ENCODE measurements at places on chromosomes 2 and 18.

DNA sequence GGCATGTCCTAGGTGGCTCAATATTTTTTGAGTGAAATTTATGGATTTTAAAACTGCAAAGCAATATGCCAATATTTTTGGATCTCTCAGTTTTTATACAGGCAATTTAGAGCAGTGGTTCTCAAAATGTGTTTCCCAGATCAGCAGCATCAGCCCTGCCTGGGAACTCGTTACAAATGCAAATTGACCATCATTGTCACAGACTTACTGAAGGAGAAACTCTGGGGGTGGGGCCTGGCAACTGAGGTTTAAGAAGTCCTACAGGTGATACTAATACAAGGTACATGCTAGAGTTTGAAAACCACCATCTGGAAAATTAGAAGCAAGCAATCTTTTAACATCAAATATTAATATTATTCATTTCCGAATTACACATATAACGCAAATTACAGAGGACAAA, 215.6 kb upstream of the PID1 start:
- DNase-seq = no peak

DNA sequence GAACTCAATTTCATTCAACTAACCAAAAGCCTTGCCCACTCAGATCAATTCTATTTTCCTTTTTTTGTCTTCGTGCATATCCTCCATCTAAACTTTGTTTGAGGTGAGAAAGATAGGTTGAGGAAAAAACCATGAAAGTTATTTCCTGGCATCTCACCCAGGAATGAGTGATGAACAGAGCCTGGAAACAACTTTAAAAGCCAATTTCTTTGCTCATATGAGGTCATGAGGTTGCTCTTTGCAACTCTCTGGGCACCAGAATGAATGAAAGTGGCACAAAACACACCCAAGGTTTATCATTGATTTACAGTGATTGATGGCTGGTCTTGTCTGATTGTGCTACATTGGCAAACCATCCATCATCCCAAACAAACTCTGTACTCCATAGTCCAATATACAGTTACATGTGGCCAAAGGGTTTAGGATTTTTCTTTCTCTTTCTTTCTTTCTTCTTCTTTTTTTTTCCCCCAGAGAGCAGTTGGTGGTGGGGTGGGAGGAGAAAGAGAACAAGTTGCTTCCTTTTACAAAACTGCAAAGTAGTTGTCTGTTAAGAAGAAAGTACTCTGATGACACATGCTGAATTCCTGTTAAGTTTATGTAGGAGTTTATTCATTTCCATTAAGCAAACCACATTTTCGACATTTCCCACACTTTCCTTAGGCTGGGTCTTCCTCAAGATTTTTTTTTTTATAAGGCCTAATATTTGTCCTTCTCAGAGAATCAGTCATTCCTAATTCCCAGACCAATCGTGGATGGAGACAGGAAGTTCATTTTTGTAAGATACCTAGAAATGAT, 575.9 kb upstream of the ZEB2 start:
- DNase-seq = no peak

DNA sequence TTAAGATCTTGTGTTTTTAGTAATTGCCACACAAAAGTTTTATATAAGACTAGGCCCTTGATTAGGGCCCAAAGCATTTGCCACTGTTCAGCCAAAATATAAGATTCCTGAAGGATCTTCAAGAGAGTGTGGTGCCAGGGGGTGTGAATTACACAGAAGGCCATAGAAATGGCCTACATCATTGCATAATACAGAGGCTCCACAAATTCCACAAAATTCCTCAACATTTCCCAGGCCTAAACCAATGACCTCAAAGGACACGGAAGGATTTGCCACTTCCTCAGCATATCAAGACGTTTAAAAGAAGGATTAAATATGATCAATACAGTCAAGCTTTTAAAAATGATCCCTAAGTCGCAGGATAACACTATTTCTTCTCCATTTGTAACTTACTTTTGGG, 24.1 kb downstream of the COL6A3 start:
- DNase-seq = no peak

- no peak for DNase-seq
Observed at GRCh38 chr2:128024816-128025215, 3.0 kb downstream of the SAP130 start.

DNA sequence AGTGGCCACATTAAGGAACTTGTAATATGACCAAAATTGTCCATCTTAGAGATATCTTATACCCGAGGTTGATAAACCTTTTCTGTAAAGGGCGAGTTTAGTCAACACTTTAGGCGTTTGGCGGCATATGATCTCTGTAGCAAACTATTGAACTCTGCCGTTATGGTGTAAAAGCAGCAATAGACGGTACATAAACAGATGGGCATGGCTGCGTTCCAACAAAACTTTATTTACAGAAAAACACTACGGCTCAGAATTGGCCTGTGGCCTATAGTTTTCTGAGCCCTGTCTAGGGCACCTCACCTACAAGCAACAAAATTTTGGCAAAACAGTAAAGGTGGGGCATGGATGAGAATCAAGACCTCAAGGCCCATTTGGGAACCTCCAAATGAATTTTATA, 121.9 kb upstream of the HAAO start:
- DNase-seq = no peak

- DNase-seq = no peak
Observed at GRCh38 chr2:101291973-101292372, 16.5 kb downstream of the RNF149 start.

DNA sequence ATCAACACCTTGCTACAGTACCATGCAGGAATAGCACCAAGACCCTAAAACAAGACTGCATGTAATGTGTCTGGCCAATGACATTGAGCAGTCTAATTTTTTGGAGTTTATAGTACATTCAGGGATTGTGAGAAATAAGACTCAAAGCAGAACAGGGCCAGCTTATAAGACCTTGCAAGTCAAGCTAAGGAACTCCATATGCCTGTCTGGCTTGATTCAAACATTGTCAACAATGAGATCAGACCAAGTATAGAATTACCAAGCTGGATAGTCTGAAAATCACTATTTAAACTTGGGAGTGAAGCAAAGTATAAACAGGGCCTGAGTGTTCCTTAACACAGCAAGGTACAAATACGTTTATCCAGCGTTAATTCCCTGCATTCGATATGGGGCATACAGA, 370.9 kb downstream of the CNTNAP5 start:
- no peak for DNase-seq

GRCh38 chr2:62200291-62200841, 4.5 kb downstream of the B3GNT2 start:
- no peak for DNase-seq

GRCh38 chr2:139194546-139194945, 414.4 kb upstream of the NXPH2 start:
- no peak for DNase-seq

DNA sequence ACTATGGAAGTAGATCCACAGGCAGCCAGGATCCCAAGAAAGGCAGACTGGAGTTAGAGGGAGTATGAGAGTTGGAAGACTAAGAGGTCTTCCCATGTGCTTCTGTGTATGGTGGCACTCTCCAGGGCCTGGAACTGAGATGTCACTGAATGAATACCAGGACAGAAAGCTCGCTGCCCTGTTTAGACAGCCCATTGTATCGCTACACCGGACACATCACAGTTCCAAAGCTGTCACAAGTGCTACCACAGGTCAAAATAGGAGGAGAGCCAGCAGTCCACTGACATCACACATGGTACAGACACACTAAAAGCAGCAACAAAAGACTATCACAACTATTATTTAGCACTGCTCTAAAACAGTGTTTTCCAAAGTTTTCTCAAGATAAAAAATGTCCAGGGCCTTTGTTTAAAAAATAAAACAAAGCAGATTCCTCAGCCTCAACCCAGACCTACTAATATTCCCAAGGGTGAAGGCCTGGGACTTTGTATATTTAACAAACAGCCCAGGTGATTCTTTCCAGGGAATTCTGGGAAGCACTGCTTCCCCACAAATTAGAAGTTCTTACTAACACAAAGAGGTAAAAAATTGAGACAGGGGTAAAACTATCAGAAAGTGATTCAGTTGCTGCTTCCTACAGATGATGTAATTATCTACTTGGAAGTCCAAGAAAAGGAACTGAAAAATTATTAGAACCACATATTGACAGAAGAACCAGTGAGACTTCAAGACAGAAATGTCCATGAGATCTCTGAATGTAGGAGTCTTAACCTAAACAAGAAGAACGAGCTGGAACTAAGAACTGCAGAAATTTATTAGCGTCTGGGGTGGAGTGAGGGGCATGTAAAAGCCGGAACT, 116.0 kb downstream of the DTNB start:
- DNase-seq = no peak

GRCh38 chr18:79679552-79680099, at the start of gene CTDP1:
Gene CTDP1 (plus strand): TSS chr18:79679803. CDS start chr18:79679948, 145 bp downstream.
- peak; percentile 89 for DNase-seq

DNA sequence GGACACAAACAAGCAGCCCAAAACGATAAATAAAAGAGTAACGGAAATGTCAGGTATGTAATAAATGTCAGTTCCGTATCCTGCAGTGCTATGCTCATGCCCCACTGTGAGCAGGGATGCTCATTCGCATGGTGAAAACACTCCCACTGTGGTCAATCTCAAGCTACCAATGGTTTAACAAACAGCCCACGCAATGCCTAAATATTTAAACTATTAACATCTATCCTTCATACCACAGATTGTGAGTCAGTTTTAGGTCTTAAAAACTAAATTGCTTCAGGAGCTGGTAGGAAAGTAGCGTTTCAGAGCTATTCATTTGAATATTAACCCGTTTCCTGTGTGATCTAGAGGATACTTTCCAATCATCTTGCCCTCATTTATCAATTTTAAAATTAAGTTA, 207.4 kb downstream of the TCF4 start:
- DNase-seq = no peak

DNA sequence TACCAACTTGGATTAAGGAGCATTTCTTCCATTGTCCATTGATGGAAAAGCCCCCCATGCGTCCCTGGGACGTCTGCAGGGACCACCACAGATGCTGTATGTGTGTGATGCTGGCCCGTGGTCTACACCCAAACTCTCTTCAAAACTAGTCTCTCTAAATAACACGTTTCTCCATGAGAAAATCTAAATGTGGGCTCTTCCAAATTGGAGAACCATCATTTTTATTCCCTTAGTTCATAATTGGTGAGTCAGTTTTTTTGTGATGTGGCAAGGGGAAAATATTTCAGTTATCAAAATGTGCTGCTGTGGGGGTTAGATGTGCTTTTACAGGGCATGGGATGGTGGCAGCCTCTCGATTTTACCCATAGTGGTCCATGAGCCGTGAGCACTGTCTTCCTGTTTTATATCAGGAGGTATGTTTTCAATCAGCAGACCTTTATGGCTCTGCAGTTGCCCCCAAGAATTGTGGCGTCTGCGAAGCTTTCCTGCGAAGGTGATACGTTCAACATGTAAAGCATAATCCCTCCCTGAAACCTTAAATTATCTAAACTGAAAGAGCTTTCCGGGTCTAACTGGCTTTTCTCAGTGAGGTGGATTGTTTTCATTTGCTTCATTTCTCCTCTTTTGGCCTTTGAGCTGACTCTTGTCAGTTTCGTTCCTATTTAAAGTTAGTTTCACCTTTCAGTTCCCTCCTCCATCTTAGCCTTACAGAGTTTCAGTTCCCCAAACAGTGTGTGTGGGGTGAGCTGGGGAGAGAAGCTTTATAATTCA, 78.4 kb downstream of the SETBP1 start:
- no peak for DNase-seq

- DNase-seq = no peak
Observed at GRCh38 chr2:169979025-169979424, 151.8 kb downstream of the UBR3 start.

DNA sequence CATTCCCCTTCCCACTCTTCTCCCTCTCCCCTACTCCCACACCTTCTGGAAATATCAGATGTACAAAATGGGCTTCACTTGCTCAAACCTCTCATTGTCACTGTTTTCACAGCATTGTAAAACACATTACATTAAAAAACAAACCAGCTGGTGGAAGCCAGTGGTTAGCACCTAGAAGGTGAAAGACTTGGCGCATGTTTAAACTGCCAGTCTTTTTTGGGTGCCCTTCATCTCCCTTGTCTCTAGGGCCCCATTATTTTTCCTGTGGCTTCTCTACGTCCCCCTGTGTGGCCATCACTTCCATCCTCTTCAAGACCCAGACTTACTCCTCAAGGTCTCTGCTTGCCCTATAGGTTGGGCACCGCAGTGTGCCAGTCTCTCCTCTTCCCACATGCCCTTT, 34.9 kb downstream of the MGAT5 start:
- no peak for DNase-seq

DNA sequence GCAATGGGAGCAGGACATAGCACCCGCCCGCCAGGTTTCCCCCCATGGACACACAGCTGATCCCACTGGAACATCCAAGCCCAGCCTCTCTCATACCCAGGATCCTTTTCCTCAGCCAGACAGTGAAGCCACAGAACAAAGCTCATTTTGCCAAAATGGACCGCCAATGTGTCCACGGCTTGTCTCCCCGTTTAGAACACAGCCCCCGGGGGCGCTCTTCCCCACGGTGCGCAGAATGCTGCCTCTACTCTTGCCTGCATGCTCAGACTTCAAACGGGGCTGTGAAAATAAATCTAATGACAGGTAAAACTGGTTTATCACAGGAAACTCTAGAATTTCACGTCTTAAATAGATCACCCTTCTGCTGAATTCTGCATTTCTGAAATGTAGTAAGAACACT, 548.5 kb upstream of the ID2 start:
- DNase-seq = no peak

- no peak for DNase-seq
Observed at GRCh38 chr2:231370429-231370748, 25.1 kb upstream of the B3GNT7 start.

DNA sequence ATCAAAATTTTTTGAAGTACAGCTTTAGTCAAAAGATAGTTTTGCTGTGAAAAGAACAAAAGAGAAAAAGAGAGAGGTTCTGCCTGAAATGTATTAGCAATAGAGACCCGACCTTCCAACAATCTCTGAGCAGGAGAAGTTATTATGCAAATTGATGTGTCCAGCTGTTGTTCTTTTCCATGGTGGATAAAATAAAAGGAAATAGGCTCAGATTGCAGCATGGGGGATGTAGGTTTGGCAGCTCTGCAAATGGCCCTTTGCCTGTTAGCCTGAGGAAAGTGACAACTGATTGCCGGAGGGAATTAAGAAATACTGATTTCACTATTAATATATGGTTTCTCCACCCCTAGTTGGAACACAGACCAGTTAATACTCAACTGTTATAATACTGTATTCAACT, 1283.2 kb upstream of the NXPH2 start:
- no peak for DNase-seq

DNA sequence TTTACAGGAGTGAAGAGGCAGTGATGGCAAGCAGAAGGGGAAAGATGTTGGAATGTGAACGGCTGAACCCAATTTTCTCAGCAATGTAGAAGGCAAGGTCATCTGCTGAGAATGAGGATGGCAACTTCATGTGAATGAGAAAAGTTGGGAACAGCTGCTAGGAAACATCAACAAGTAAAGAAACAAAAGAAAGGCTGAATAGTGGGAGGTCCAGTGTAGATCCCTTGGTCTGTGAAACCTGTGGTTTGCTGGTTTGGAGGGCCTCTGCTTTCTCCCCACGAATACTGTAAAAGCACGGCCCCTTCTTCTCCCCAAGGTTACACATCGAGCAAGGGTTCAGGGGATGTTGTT, 27.4 kb downstream of the MARCHF4 start:
- DNase-seq = no peak

- no peak for DNase-seq
Observed at GRCh38 chr2:151765760-151766410, 31.6 kb upstream of the NEB start.
